ENCODE measurements at places on chromosomes 2 and 18.

GRCh38 chr2:40827392-40827791 lies 375.5 kb upstream of the SLC8A1 start:
- DNase-seq, result no peak

- peak; percentile 54 for DNase-seq
Measured at GRCh38 chr2:200812122-200813022, 662 bp downstream of the BZW1 start.

DNA sequence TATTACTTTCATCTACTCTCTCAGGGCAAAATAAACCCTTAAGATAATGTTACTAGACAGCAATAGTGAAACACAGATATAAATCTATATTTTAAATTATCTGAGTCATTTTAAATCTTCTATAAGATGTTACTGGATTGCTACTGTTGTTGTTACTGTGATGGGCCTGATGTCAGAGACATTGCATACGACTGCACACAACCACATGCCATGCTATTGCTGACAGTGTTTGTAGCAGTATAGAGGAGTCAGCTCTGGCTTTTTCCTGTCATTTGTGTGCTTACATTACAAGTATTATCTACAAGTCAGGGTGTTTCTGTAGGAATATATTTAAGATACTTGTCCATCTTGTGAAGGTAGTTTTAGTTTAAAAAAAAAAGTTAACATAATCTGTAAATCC lies 63.9 kb downstream of the CCDC148 start:
- DNase-seq, result no peak

- DNase-seq, result no peak
Measured at GRCh38 chr2:227570615-227571014, 28.1 kb upstream of the SCYGR2 start.

DNA sequence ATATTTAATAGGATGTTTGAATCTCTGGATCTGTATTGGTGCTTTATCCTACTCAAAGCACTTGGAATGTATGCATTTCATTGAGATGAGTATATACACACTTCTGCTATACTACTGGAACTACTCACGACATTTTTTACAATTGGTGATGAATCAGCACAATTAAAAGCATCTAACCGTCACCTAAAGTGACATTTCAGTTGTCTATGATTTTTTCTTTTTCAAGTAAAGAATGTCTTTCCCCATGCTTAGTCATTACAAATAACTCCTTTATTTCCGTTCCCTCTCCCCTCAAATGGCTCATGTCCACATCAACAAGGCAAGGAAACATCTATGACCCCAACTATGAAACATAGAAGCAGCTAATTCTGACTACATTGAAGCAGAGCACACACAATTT lies 77.3 kb downstream of the CLIP4 start:
- DNase-seq, result no peak

DNA sequence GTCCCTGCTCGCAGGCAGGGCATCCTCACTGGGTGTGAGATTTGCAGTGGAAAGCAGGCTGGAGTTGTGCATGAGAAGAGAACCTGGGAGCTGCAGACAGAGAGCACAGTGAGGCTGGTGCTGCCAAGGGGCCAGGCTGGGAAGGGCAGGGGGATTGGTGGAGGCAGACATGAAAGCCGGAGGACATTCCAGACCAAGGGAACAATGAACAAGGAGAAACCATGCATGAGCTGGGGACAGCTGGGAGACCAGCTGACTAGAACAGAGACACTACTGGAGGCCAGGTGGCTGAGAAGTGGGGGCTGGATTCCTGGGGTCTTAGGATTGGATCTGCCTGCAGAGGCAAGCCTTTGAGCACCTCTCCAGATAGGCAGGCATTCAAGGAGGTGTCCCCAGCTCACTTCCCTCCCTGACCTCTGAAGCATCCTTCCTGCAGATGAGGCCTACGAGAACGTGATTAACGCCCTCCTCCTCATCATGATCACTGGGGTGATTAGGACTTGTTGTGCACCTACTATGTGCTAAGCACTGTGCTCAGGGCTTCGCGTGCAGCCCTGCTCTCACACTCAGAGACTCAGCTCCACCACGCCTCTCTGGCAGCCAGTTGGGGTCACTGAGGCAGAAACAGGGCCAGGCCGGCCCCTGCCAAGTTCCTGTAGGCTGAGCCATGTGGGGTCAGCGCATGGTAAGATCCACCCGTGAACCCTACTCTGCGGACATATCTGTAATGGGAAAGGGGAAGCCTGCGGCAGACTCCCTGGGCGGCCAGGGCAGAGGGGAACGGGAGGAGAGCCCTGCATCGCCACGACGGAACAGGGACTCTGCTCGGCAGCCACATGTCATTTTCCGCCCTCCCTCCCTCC lies 74.8 kb upstream of the SLC66A3 start:
- DNase-seq, result no peak

GRCh38 chr18:6755107-6755506 lies 25.6 kb downstream of the ARHGAP28 start:
- DNase-seq, result no peak

DNA sequence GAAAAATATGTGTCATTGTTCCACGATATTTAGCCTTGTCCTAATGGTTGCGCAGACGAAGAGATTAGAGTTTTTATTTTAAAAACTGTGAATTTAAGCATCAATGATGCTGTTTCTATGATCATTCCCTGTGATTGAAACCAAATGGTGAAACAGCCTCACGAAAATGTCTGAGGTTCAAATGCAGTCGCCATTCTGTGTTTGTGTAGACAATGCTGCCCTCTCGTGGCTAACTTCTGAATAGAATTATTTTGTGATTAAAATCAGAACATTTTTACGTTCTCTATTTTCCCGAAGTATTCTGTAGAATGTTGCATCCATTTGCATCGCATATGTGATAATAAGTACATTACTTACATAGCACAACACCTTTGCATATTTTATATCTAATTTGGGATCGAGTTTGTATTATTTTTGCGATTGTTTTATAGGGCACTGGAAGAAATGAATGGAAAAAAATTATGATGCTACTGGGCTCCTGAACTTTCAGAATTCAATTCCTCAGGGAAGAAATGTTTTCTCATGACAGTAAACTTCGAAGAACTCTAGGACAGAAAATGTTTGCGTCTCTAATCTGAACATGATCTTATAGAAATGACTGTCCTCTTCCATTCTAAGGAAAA lies 54.8 kb upstream of the CREB1 start:
- DNase-seq, result no peak

Measured in activated CD8-positive, alpha-beta memory T cell treated with anti-CD3 and anti-CD28 coated beads for 48 hours (primary cell).